ENCODE measurements at places on chromosomes 5 and 9.

GRCh38 chr9:15513335-15513734 lies 2.6 kb upstream of the PSIP1 start:
- DNase-seq: no peak

GRCh38 chr5:56350597-56351170 lies 117.6 kb upstream of the ANKRD55 start:
- no peak for DNase-seq

GRCh38 chr9:112654282-112654681 lies 63.6 kb downstream of the INIP start:
- no peak for DNase-seq

- DNase-seq: no peak
Observed at GRCh38 chr5:39519079-39519478, 94.3 kb upstream of the DAB2 start.

- no peak for DNase-seq
Observed at GRCh38 chr9:36336131-36336907, 63.8 kb downstream of the RNF38 start.

DNA sequence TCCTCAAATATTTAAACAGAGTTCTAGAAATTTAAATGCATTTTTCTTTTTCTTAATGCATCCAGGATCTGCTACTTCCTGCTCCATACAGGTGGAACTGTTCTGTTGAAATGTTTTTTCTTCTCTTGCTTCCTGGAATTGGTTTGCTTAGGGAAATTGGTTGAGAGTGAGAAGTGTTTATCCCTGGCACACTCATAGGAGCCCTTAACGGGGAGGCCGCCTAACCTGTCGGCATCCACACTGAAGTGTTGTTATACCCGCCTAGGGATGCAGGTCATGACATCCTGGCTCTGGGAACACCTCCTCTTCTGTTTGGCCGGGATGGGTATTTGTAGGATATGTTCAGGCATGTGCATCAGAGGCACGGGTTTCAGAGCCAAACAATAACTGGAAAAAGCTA lies 239.7 kb downstream of the GADD45G start:
- DNase-seq: no peak

DNA sequence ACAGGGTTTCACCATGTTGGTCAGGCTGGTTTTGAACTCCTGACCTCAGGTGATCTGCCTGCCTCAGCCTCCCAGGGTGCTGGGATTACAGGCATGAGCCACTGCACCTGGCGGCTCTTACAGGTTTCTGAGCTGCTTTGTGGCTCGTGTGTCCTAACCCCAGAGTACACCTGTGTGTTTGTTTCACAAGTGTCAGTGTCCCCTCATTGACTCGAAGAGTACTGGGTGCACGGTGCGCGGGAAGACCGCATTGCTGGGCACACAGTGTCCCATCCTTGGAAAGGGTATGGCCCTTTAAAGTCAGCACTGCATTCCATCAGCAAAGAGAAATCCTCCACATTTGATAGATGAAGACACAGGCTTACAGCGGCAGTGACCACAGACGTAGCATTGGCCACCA lies 23.8 kb downstream of the NDST1 start:
- DNase-seq: no peak

- no peak for DNase-seq
Observed at GRCh38 chr5:38329132-38329715, 70.9 kb downstream of the EGFLAM start.

GRCh38 chr5:151140686-151141459 lies 16.7 kb downstream of the ANXA6 start:
- no peak for DNase-seq

- DNase-seq: no peak
Observed at GRCh38 chr5:22431840-22432239, 421.3 kb downstream of the CDH12 start.

GRCh38 chr5:88884608-88884877 lies 1.6 kb upstream of the MEF2C start:
- no peak for DNase-seq

DNA sequence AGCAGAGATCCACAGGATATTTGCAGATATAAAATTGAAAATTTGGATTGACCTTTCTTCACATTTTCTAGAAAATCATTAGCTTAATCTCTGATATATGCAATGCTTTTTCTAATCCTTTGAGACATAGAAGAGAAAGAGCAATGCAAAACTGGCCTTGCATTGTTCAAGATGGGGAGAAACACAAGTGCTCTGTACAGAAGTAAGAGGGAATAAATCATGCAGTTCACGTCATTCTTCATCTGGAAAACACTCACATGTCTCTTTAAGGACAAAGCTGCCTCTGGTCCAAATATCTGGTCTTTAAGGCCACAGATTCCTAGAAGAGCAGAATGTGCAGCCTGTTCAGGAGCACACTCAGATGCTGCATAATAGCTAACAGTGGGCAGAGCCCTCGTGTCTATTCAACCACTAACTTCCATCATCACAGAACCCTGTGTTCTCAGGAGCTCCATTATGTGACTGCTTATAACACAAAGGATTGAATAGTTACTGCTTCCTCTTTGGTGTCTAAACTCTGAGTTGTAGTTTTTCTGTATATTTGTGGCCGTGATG lies 277.5 kb downstream of the PLK2 start:
- no peak for DNase-seq

- DNase-seq: no peak
Observed at GRCh38 chr9:115008536-115009270, 78.3 kb upstream of the TNFSF8 start.

GRCh38 chr5:154829181-154829588 lies 21.2 kb downstream of the FAXDC2 start:
- DNase-seq: no peak

- DNase-seq: no peak
Observed at GRCh38 chr5:34926318-34926888, 3.0 kb upstream of the DNAJC21 start.

GRCh38 chr9:129630967-129631673 lies 5.2 kb downstream of the NTMT1 start:
- no peak for DNase-seq

DNA sequence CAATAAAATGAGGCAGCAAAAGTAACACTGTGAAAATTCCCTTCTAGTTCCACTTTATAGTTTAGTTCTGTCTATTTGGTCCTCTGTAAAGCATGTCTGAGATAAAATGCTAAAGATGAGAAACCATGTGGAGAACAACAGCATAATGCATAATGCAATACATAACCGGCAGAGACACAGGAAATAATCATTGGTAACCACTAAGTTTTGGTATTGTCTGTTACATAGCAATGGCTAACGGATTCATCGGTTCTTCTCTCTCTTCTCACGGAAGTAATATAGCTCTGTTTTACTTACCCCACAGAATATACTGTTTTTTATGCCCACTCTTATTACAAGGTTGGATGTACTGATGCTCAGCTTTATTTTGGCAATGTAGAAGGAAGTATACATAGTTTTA lies 158.9 kb downstream of the FAM174A start:
- DNase-seq: no peak

GRCh38 chr5:179795049-179795862 lies 1.5 kb downstream of the LTC4S start:
- DNase-seq: no peak

GRCh38 chr5:157748760-157749461 lies 5.4 kb downstream of the LSM11 start:
- no peak for DNase-seq

- DNase-seq: no peak
Observed at GRCh38 chr5:126235628-126236027, 187.6 kb upstream of the GRAMD2B start.

- no peak for DNase-seq
Observed at GRCh38 chr9:38022203-38022895, 46.7 kb downstream of the SHB start.

DNA sequence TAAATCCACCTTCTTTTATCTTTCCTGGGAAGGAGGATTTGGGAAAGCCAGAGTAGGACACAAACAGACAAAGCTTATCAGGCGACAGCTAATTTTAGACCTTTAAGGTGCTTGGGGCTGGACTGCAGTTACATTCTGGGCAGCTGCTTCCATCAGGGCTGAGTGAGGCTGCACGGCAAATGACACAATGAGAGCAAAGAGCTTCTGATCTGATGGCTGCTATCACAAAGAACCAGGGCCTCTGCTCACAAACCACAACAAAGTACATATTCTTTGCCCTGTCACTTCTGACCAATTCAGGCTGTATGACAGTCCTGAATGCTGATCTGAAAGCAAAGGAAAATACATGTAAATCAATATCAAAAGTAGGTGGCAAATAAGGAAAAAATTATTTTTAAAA lies 93.1 kb downstream of the MRPS27 start:
- DNase-seq: no peak

- no peak for DNase-seq
Observed at GRCh38 chr5:40914835-40915234, 5.5 kb downstream of the C7 start.

GRCh38 chr5:134649163-134649835 lies 714 bp downstream of the SEC24A start:
- no peak for DNase-seq

GRCh38 chr9:120846906-120847305 lies 4.2 kb upstream of the PSMD5 start:
- DNase-seq: no peak

DNA sequence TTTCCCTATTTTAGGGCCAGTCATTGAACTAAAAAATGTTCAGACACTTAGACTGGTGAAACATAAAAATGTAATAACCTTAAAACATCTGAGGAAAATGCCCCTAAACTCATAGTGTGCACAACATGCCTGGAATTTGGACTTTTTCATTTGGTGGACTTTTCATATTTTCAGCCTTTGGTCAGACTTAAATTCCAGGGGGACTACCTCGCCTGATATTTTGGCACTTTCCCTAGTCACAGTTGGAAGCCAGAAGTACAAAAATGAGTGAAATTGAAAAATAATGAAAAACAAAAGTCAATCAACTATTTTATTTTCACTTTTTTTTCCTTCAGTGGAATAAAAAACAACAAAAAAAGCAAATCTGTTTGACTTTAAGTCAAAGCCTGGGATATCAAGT lies 256.2 kb downstream of the ACTL7B start:
- DNase-seq: no peak

- DNase-seq: no peak
Observed at GRCh38 chr5:108078345-108078744, 303.6 kb downstream of the FBXL17 start.

DNA sequence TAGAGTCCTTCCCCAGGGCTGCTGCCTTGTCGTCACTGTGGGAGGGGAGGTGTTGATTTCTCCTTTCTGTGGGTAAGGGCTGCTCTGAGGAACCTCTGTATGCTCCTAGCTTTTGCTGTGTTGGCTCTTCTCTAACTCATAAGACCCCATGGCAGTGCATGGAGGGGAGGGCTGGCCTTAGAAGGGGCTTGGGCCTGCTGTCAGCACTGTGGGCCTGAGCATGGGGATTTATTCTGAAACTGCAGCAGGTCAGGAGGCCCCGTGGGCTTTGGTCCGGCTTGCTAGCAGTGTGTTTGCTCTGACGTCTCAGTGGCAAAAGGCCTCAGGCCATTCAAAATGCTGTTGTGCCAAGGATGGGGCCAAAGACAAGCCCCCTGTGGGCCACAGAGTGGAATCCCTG lies 6.8 kb downstream of the FGF18 start:
- DNase-seq: no peak

DNA sequence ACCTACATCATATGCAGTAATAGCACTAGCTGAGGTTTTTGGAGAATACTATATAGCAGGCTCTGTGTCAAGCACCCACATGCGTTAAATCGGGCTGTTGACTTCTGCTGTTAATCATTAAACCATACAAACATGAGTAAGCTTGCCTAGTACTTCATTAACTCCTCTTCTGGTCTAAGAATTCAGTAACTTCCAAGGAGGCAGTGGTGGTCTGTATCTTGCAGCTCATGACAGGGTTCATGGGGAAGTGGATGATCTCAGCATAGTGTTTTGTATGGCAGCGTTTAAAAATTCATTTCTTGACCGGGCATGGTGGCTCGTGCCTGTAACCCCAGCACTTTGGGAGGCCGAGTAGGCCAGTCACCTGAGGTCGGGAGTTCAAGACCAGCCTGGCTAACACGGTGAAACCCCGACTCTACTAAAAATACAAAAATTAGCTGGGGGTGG lies at the start of gene HAVCR1:
Gene HAVCR1 (minus strand): TSS at position 24 of the 447 bp plus-strand sequence. CDS start 1,173 bp downstream, outside the sequence.
- no peak for DNase-seq
